ENCODE measurements at places on chromosomes 3 and 15. TPM values are rescaled to one million over a fixed set of nuclear protein-coding genes. Genes with fewer than 3 reads are reported as not detected.

HHLA2 gene
- total RNA-seq = not detected

CPNE9 gene
- total RNA-seq = not detected

CEP152 gene
- total RNA-seq = 3.9 TPM

WDR93 gene
- 0.10 TPM for total RNA-seq

RAB8B gene
- total RNA-seq = 75.5 TPM

DUOXA2 gene
- total RNA-seq = not detected

GOLGA8J gene
- total RNA-seq = not detected

SCN5A gene
- total RNA-seq = 4.6 TPM

HRG gene
- not detected for total RNA-seq

TMEM207 gene
- not detected for total RNA-seq

SLC7A14 gene
- 2.0 TPM for total RNA-seq

BOC gene
- not detected for total RNA-seq

Measured in vein endothelial cell (primary cell).